ENCODE measurements at places on chromosomes 6 and 20. TPM values are rescaled to one million over a fixed set of nuclear protein-coding genes. Genes with fewer than 3 reads are reported as not detected.

GRCh38 chr6:158653577-158654354 is 3.9 kb downstream of the SYTL3 start:
- DNase-seq = no peak

UST gene
- 2.0 TPM for total RNA-seq

DNA sequence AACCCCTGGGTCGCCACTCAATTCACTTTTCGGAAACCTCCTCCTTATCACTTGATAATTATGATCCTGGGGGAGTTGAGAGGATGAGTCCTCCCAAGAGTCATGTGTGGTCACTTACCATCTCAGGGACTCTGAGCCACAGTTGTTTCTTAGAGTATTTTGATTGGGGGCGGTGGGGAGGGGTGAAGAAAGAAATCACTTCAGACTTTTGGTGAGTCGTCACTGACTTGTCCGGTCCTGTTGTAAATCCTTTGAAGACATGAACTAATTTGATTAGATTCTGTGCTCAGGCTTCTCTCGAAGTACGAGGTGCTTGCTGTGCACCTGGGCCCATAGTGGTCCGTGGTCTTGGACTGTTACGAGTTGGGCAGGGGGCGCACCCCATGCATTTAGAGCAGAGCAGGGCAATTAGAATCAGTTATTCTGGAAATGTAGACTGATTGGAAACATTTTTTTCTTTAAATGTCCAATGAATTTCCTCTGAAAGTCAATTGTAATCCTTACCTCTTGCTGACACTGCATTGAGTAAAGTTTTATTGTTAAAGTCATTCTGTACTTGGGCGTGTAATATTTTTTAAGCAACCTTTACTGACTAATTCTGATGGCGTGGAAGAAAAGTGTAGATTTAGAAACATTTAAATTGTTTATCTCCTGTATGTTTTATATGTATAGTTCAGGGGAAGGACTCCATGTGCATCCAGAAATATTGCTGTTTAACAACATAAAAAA is 173.4 kb downstream of the SLC16A10 start:
- no peak for DNase-seq

- no peak for DNase-seq
These were observed 66.4 kb downstream of the CLIC5 start for GRCh38 chr6:45949256-45949655.

- no peak for DNase-seq
These were observed 251.9 kb downstream of the EPM2A start for GRCh38 chr6:145483191-145483996.

GRCh38 chr20:60132162-60132826 is 174.1 kb downstream of the CDH26 start:
- DNase-seq = no peak

DNA sequence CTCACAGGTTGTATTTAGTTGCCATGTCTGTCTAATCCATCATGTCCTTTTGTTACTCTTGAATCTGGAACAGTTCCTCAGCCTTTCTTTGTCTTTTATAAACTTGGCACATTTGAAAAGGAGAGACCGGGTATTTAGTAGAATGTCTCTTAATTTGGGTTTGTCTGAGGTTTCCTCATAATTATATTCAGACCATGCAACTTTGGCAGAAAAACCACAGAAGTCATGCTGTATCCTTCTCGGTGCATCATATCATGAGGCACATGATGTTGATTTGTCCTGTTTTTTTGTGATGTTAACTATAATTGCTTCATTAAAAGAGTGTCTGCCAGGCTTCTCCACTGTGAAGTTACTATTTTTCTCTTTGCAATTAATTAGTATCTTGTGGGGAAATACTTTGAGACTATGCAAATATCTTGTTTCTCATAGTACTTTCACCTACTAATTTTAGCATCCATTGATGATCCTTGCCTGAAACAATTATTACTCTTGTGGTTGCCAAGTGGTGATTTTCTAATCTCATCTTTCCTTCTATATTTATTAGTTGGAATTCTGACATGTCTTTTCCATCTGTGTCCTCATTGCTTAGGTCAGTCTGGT is 837.3 kb downstream of the DHX35 start:
- DNase-seq = no peak

BRD2 gene
- 135 TPM for total RNA-seq

DNA sequence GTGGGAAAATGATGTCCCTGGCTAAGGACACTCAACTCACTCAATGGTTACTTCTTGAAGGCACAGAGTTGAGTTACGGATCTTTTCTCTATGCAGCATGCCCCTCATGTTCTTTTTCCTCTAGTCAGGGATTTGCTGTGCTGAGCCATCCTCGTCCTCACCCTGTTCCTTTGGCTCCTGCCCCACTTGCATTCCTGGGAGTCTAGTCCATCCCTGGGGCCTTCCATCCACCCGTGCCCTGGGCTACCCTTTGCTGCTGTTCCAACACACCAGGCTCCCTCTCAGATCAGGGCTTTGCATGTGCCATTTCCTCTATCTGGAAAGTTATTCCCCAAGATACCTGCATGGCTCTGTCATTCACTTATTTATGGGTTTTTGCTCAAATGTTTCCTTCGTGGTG is 13.3 kb upstream of the KCNG1 start:
- no peak for DNase-seq

DNA sequence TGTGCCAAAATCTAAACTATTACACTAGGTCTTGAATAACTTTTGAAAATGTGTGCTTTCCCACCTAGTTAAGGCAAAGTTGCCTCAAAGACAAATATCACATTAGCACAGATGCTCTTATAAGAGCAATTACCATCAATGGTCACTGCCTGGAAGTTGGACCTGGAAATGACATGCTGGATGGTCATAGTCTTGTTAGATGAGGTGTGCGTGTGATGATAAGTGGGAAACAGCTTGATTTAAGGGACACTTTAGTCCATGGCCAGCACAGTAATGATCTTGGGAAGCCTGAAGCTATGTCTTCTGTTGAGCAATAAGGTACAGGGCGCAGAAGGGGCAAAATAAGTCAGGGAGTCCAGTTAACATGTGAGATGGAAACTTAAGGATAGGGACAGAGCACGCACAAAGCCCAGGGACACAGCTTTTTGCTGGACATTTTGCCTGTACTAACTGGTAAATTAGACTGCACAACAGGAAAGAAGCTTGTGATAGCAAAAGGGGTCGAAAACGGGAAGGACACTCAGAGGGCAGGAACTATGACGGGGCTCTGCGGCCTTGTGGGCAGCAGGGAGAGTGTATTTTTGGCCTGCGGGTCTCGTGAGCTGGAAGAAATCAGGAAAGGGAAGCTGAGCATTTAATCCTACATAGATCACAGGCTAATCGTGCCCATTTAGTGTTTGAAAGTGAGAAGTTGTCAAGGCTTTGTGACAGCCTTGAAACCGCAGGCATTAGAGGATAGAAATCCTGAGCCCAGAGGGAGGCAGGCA is 66.7 kb upstream of the BMP2 start:
- peak; percentile 64 for DNase-seq

- no peak for DNase-seq
These were observed 211.4 kb downstream of the ARHGAP18 start for GRCh38 chr6:129498541-129498940.

GRCh38 chr20:10090588-10091166 is 55.9 kb downstream of the ANKEF1 start:
- DNase-seq = peak; percentile 12

OR2H2 gene
- total RNA-seq = not detected

GRCh38 chr20:16922834-16923233 is 174.7 kb downstream of the OTOR start:
- DNase-seq = no peak

DNA sequence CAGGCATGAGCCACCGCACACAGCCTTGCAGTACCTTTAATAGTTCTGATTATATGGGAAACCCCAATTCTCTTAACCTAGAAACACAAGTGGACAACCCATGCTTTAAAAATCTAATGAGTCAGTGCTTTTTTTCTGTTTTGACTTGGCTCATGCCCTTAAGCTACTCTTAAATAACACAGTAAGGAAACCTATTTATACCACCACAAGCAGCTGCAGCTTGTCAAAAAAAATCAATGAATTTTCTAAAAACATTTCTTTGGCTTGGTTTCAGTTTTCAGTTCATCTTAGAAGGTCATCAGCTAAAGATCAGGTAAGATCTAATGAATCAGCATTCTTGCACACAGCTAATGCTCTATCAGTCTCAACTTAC is 124.1 kb upstream of the DST start:
- no peak for DNase-seq

Data from psoas muscle (tissue), 8 donors.